ENCODE measurements at places on chromosomes 16 and 17.

GRCh38 chr16:25189305-25189704 is 27.4 kb upstream of the AQP8 start:
- no peak for DNase-seq

DNA sequence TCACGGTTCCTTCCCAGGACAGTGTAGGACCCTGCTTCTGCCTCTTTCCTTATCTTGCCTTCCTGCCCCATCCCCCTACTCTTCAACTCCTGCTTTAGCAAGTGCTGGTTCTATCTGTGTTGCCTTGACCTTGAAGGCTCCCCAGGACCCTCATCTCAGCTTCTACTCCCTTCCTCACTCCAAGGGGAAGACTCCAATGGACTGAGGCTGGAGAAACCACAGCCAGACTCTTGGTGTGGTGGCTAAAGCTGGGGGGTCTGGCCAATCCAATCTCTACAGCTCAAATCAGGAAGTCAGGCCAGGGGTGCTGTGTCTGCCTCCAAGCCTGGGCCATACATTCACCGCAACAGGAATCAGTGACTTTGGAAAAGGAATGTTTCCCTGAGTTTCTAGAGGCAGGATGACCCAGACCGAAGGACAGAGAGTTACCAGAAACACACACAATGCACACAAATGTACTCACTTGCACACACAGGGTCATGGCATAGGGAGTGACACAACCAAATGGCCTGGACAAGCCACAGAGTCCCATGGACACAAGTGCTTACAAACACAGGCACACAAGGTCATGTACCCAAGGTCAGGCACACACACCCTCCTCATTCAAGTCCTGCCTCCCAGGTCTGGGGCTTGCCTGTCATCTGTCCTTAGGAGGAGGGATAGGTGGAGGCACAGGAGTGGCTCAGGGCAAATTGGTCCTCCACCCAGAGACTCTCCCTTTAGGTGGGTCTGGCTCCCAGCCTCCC is 1.7 kb upstream of the HSD11B2 start:
- no peak for DNase-seq

- no peak for DNase-seq
Measured at GRCh38 chr17:63039899-63040602, 74.0 kb downstream of the TANC2 start.

GRCh38 chr17:77829843-77830799 is 128.4 kb upstream of the TNRC6C start:
- DNase-seq: no peak

DNA sequence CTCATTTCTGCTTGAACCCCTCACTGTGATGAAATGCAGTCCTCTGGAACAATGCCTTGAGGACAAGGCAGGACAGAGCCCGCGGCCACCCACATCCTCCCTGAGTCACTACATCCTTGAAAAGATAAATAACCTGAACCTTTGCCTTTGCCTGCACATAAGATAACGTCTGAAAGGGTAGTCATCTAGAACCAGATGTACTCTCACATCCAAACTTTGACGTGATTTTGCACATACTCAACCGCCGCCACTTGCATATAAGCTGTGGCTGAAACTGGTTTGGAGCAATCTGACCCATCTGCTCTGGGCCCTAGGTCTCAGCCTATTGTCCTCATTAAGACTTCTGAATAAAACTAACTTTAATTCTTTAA is 252.1 kb downstream of the PHKB start:
- DNase-seq: no peak

GRCh38 chr16:72264771-72265170 is 92.8 kb upstream of the PMFBP1 start:
- no peak for DNase-seq

DNA sequence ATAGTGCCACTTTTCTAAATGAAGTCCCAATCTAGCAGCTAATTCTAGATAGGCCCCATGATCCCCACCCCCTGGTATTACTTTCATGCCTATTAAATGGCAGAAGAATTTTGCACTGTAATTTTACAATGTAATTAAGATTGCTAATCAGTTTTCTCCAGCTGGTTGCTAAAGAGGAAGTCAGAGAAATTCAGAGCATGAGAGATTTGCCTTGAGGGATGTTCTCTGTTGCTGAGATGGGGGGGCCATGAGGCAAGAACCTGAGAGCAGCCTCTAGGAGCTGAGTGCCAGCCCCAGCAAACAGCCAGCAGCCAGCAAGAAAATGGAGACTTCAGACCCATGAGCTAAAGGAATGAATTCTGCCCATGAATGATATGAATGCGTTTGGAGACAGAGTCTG is 38.9 kb downstream of the SHCBP1 start:
- DNase-seq: no peak

GRCh38 chr17:34011599-34011998 is 243.5 kb upstream of the CCL2 start:
- no peak for DNase-seq

GRCh38 chr17:35167666-35168065 is 20.0 kb downstream of the UNC45B start:
- DNase-seq: no peak

DNA sequence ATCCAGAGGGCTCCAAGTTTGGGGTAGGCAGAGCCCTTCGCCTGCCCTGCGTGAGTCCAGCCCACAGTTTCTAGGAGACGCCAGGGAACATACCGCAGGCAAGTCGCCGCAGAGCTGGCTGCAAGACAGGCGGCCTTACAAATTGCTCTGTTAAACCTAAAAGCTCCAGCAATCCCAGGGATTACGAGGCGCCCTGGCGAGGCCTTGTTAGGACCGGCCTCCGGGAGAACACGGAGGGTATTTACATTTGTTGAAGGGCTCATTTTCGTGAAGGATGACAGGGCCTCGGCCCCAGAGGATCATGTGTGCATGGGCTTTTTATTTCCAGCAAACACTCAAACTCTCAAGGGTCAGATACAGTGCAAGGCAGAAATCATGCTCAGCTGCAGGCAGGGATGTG is 77.6 kb upstream of the FOXF1 start:
- no peak for DNase-seq
